Activated naive CD8-positive, alpha-beta T cell treated with anti-CD3 and anti-CD28 coated beads, Interleukin-2, amount 50 U/mL, for 16 hours (primary cell): ENCODE measurements at places on chromosomes 6 and 20.

GRCh38 chr6:128580224-128581110, 60.1 kb upstream of the PTPRK start:
- no peak for DNase-seq

DNA sequence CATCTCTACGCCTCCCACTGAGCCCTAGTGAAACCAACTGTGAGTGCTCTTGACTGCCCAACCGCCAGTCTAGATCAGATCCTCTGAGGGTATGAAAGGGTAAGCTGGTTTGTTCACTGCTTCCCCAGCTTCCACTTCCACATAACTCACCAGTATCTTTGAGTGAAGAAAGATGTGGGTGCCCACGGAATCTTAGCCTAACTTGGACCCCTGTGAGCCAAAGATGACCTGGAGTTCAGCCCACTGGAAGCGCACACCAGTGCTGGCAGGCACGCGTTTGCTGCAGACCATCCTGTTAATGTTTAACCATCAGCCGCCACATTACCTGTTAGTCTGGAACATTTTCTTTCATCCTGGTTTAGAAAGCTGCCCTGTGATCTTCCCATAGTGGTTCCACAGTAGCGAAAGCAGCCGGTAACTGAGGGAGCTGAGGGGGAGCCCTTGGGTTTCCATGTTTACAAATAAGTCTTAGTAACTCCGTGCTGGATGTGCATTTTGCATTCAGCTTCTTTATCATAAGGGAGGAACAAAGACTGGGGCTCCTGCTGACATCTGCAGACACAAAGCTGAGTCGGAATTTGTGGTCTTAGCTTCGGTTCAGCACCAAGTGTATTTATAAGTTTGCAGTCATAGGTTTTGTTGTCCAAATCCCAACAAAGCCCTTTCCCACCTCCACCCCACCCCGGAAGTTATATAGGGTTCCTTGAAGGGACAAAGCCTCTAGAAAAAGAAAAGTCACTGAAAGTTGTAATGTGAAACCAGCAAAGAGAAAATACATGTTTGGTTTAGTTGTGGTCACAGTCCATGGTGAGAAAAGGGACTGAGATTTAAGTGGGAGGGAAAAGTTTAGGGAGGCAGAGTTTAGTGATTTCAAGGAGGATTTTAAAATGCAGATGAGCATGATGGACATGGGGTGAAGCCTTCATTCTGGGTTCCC, 71.0 kb downstream of the SSR1 start:
- DNase-seq, result no peak

- DNase-seq, result no peak
Observed at GRCh38 chr6:164025180-164025579, 610.7 kb downstream of the QKI start.

GRCh38 chr20:14712302-14712739, 374.9 kb upstream of the FLRT3 start:
- no peak for DNase-seq

DNA sequence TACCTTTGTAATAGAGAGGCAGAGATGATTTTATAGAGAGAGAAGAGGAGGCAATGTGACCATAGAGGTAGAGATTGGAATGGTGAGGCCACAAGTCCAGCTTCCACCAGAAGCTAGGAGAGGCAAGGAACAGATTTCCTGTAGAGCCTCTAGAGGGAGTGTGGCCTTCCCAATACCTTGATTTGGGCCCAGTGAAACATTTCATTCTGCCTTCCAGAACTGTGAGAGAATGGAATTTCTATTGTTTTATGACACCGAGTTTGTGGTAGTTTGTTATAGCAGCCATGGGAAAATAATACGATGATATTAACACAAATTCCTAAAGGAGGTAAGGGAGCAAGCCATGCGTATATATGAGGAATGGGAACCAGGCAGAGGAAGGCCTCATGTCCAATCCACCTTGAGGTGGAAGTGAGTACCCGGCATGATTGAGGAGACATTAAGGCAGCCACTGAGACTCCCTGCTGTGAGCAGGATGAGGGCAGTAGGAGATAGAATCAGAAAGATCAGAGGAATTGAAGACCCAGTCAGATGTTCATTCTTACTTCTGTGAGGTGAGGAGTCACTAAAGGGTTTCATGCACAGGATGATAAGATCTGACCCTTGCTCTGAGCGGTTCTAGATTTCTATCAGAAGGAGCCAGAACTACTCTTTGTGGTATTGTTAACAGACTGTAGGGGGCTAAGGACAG, 636.3 kb upstream of the IMPG1 start:
- no peak for DNase-seq

DNA sequence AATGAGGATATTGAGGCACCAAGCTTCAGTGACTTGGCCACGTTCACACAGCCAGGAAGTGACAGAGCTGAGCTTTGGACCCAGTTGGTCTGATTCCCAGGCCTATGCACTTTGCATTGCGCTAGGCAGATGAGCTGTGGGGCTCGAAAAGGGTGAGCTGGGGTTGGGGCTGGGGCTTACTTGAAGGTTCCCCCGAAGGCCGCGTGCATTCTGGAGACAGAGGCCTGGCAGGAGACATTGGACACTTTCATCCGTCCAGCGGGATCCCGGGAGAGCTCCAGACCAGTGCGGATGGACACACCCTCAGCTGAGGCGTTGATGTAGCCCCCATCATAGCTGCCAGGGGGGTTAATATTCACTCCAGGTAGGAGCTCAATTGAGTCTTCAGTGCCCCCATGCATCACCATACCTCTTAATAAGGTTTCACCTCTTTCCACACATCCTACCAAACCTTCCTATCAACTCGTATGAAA, 2.6 kb downstream of the PLTP start:
- DNase-seq, result no peak
